ENCODE measurements at places on chromosomes 6 and 20.

GRCh38 chr6:41942067-41942851, 651 bp upstream of the CCND3 start:
- no peak for DNase-seq

DNA sequence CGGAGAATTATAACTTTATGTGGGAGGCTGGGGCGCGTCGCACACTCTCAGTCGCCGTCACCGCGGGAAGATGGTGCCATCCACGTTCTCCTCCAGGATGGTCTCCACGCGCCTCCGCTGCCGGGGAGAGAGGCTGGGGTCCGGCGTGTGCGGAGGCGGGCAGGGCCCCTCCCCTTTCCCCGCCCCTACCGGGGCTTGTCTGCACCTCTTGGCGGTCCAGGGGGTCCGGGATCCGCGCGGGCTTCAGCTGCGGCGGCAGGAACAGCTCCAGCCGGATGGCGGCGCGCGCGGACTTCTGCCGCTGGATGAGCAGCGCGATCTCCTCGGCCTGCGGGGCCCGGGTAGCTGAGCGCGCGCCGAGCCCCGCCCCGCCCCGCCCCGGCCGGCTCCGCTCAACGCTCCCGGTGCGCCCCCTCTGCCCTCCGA, 807 bp downstream of the LKAAEAR1 start:
- DNase-seq: peak; percentile 80

GRCh38 chr6:148492654-148493290, 150.1 kb downstream of the SASH1 start:
- no peak for DNase-seq

- DNase-seq: no peak
Measured at GRCh38 chr6:144835322-144835973, 550.3 kb downstream of the UTRN start.

- DNase-seq: no peak
Measured at GRCh38 chr6:33335916-33336315, 18.4 kb upstream of the ZBTB22 start.

- DNase-seq: no peak
Measured at GRCh38 chr20:30937790-30938189, 319.7 kb upstream of the DEFB115 start.

DNA sequence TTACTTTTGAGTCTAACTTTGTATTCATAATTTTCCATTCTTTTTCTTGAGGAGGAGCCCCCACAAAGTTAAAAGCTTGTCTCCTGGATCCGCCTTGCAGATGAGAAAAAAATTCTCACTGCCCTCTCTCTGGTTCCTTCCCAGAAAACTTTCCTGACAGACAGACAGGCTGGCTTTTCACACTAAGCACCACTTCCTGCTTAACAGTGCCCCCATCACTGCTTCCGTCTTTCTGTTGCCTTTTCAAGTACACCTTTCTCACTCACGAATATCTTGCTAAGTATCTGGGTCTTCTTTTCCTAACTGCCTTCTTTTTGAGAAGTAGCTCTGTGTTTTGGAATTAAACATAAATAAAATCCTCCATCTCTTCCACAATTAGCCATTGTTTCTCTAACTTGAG, 19.8 kb upstream of the LMBRD1 start:
- no peak for DNase-seq

Data from mesenchymal stem cell (in vitro differentiated cells and primary cell).